ENCODE measurements at places on chromosomes 1 and 21.

- DNase-seq, result no peak
Measured at GRCh38 chr21:15332572-15332971, 267.8 kb upstream of the NRIP1 start.

- DNase-seq, result no peak
Measured at GRCh38 chr1:241596633-241597032, 43.5 kb downstream of the CHML start.

DNA sequence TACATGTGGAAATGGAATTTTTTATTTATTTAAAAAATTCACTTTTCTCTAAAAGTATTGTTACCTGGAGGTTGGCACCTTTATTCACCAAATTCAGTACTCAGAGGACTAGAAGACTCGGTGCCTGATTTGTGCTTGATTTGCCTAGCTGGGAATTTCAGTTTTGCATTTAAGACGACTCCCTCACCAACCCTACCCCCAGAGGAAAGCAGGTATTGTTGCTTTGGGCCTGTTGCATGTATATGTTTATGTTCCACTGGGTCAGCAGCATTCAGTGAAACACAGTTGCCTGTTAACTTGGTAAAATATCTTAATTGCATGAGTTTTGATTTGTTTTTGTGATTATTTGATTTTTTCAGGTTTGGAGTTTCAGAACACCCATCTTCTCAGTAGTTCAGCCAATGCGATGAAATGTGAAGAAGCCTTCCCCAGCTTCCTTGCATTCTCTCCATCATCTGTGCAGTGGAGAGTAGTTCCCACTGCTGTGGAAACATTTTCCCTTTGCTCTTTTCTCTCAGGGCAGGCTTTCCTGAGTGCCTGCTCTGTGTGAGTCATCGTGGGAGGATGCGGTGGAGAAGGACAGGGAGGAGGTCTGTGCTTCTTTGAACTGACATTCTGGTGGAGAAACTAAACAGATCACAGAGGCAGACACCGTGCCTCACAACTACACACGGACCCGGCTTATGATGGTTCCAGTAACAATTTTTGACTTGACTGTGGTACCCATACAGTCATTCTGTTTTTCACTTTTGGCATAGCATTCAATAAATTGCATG is 6.4 kb downstream of the ADARB1 start:
- DNase-seq, result no peak

DNA sequence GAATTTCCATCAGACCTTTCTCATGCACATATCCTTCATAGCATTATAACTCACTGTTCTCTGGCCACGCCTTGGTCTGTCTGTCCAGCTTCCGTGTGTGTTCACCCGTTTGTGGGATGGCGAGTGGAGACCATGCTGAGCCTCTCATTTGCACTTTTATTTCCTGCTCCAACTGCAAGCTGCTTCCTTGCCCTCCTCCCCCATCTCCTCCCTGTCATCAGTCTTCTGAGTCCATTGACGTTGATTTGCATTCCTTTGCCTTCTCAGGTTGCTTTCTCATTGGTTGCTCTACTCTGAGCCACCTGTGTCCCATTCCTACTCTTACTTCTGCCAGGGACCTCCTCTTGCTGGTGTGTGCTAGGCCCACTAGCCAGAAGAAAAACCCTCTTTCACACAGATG is 146.4 kb downstream of the NOS1AP start:
- no peak for DNase-seq

GRCh38 chr1:214277704-214278635 is 3.0 kb upstream of the SMYD2 start:
- DNase-seq, result no peak

DNA sequence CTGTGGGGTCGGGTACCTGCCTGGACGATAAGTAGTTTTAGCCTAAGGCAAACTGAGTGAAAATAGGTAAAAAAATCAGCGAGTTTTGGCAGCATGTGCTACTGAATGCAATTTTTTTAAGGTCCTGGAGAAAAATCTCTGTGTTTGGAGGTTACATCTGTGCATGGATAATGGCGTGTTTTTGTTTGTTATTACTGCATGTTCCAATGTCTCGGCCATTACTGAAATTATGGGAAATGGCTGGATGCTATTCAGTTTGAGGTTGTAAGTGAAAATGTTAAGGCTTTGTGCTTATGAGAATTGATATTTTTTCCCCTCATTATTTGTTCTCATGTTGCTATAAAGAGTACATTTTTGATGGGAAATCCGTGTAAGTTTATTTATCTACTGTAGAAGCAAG is 441.7 kb downstream of the PRDM2 start:
- DNase-seq, result no peak

- DNase-seq, result no peak
Measured at GRCh38 chr1:178282949-178283367, 189.1 kb downstream of the RASAL2 start.

GRCh38 chr1:246081138-246081702 is 425.9 kb downstream of the SMYD3 start:
- no peak for DNase-seq

DNA sequence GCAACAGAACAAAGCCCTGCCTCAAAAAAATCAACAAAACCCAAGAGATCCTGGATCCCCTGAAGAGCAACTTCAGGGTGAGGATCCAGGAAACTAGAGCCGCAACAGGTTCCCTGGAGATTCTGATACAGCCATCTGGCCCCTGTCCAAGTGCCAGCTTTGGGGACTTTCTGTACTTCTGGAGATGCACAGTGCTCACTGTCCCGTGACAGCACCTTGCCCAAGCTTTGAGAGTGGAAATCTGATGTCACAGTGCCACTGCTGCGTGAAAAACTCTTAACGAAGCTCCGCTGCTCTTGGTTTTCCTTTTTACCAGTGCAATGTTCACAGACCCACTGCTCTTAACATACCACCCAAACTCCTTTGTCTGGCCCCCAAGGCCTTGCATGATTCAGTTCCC is 26.3 kb downstream of the STK40 start:
- DNase-seq, result no peak

- DNase-seq, result no peak
Measured at GRCh38 chr1:203521812-203522211, 27.9 kb downstream of the OPTC start.

DNA sequence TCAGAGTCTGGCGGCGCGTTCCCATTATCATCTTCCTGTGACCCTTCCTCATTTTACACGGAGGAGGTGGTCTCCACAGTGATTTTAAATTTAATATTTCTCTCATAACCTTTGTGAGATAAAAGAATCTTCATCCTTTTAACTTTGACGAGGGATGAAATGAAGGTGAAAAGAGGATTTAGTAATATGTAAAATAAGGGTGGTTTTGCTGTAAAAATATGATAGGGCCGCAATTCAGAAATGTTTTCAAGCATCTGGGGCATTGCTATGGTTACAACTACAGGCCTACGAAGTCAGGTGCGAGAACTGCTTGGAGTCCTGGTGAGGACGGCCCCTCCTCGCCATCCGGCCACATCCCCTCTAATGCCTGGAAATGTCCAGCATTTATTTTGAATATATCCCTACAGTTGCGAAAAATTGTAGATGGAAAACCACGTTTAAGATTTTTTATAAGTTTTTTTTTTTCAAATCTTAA is 422 bp upstream of the RSBN1 start:
- DNase-seq, result no peak

- no peak for DNase-seq
Measured at GRCh38 chr1:112388436-112388835, 7.6 kb upstream of the CTTNBP2NL start.

- DNase-seq, result no peak
Measured at GRCh38 chr1:203572134-203572625, 54.5 kb upstream of the ATP2B4 start.

DNA sequence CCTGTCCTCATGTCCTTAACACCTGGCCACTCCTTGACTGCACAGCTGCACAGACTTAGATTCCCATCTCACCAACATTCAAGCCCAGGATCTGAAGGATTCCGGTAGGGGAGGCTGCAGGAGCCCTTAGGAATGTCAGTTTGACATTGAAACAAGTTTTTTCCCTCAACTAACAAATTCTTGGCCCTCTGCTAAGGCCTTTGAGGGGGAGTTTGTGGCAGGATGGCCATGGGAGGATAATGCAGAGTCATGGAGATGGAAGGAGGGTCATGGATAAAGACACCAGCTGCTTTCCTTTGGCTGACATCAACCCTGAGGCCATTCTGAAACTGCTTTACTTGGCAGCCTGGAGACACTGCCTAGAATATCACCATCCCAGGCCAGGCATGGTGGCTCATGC is 63.4 kb upstream of the PPP2R5A start:
- DNase-seq, result no peak

- DNase-seq, result no peak
Measured at GRCh38 chr1:97833881-97834280, 87.0 kb downstream of the DPYD start.

GRCh38 chr21:15671188-15671587 is 58.6 kb upstream of the USP25 start:
- no peak for DNase-seq

- DNase-seq, result peak; percentile 39
Measured at GRCh38 chr1:174074757-174075156, 52.6 kb upstream of the RC3H1 start.

GRCh38 chr1:70034403-70034802 is 171.0 kb downstream of the LRRC40 start:
- no peak for DNase-seq

DNA sequence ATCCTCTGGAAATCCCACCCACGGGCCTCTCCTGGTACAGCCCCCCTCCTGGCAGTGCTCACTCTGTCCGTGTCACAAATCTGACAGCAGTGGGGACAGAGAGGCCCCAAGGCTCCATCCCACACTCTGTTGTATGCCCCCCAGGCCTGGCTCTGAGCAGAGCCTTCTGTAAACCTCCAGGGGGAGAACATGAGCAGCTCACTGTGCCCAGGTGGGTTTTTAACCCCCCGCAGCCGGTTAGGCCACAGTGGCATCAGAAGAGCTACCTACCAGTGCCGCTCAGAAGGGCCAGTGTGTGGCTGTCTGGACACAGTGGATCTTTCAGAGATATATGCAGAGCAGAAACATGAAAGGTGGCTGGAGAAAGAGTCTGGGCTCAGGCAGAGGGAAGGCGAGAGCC is 12.0 kb upstream of the GPR153 start:
- no peak for DNase-seq

DNA sequence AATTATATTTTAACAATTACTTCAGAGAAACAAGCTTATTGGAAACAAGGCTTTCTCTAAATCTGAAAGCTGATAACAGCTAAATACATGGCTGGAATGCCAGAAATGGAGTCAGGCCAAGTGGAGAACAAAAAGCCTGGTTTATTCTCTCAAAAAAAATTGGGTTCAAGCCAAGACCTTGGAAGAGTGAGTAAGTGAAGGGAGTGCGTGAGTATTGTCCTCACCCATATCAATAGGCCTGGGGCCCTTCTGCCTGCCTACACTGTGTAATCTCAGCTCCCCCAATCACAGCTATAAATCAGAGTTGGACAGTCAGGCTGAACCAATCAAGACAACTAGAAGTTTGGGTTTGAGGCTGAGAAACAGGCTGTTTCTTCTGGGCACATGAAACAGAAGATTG is 7.4 kb downstream of the KYAT3 start:
- no peak for DNase-seq

DNA sequence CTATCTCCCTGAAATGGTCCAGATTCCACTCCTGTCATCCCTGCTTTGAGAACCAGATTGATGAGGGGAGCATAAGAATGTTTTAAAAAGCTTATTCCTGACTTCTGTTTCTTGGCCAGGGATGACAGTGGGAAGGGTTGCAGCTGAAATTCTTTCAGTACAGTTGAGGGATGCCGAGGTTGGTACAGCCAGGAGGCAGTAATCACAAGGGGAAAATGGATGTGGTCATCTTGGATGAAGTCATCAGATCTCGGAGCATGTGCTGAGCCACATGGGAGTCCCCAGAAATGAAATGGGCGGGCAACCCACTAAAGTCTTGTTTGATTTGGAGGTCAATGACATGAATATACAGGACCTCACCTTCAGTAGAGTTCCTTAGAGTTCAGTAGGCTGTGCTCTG is 18.7 kb upstream of the PLA2G2E start:
- DNase-seq, result no peak

- no peak for DNase-seq
Measured at GRCh38 chr1:17196496-17197185, 8.3 kb upstream of the PADI1 start.
